ENCODE measurements at places on chromosomes 2 and 18.

DNA sequence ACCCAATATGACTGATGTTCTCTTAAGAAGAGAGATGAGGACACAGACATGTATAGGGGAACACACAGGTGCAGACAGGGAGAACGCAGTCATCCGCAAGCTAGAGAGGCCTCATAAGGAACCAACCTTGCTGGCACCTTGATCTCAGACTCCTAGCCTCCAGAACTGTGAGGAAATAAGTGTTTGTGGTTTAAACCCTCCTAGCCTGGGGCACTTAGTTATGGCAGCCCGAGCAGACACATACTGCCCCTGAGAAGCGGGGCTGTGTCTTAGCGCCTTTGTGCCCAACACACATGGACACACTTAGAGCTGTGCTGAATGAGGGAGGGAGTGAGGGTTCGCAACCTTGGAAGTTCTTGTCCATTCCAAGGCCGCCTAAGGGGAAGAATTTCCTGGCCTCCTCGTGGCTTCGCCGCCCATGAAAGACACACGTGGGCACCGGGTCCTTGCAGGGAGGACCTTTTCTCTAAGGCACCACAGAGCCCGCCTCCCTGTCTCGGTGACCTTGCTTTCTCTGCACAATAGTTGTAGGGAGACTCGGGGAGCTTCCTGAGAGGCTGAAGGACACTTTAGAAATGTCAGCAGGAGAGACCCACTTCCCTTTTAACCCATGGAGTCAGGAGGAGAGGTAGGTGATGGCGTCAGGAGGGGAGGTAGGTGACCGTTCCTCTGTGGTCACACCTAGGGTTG, 224.5 kb upstream of the HDAC4 start:
- DNase-seq: no peak

DNA sequence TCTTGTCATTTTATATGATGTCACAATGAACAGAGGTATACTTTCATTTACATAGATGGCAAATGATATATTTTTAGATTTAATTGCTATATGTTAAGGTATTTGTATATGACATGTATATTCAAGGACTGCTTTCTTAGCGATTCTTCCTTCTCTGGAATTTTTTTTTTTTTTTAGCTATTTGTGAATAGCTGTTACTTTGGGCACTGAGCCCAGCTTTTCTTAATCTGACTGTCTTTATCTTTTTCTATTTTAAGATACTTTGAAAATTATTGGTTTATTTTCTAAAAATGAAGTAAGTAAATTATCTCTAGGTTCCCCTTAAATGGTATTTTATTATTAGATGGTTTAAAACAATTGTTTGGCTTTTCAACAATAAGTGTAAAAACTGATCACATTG, 4.0 kb upstream of the GLS start:
- no peak for DNase-seq

- no peak for DNase-seq
Observed at GRCh38 chr2:27809761-27810241, 38.3 kb downstream of the MRPL33 start.

DNA sequence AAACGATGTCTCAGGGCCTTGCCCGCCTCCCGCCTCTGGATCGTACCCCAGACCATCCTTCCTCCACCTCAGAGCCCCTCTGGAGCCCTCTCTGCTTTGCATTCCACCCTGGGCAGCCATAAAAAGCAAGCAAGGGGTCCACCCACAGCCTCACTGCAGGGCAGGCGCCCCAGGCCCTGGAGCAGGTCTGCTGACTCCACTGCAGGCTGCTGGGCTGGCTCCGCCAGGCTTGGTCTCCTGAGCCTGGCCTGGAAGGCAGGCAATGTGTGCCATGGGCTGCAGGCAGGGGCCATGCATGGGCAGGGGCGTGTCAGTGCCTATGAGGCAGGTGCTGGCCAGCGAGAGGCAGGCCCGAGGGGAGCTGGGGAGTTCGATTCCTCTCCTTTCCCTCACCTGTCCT, 186.0 kb downstream of the ANKRD30B start:
- no peak for DNase-seq

GRCh38 chr2:37560863-37561614, 110.4 kb downstream of the CDC42EP3 start:
- no peak for DNase-seq

- DNase-seq: no peak
Observed at GRCh38 chr2:17242813-17243485, 275.3 kb downstream of the RAD51AP2 start.

GRCh38 chr2:17879137-17879912, 858 bp downstream of the KCNS3 start:
- DNase-seq: no peak

DNA sequence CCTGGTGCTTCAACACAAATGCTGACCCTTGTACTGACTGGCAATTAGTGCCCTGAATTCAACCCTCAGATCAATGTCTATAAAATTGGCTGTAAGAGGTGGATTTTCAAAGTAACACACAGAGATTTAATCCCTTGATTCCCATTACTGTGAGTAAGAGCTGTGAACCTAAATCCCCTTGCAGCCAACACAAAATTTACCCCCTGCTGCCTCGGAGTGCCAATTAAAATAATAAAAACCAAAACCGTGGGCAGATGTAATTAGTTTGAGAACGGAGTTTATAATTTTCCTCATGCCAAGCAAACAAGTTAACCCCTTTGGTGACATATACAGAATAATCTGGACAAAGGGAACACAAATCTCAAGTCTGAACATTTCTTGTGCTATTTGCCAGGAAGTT, 55.8 kb upstream of the REV1 start:
- DNase-seq: no peak

GRCh38 chr2:209476367-209477208, 52.7 kb downstream of the MAP2 start:
- DNase-seq: no peak

DNA sequence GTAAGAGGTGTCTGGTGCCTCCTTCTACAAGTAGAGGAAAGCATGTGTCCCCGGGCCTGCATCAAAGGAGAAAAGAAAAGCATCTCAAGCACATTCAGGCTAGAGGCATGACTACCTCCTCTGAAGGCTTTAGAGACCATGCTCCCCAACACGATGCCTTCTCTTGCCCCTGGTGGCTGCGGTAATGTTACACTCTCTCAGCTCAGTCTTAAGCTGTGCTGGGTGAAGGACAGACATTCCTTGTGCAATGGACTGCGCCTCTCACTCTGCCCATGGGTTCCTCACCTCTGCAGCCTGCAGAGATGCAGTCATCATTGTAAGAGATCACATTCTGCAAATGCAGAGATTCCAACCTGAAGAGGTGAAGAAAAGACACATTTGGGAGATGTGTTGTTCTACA, 148.2 kb upstream of the HNRNPA3 start:
- no peak for DNase-seq

DNA sequence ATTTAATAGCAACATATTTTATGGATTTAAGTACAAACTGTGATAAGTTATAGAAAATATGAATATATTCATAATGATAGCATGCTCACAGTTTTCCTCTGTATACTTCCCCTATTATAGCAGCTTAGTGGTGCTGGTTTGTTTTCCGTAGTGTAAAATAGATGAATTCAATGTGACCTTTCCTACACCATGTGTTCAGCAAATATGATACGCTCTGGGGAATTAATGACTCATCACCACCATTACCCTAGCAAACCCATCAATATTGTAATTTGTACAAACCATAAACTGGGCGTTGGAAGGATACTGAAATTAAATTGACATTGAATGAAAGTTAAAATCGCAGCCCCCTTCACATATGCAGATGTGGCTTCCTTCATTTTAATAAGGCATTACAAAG, 58.7 kb upstream of the CDH19 start:
- DNase-seq: no peak
